ENCODE measurements at places on chromosomes 1 and 21.

- no peak for DNase-seq
These were observed 1.1 kb downstream of the ARHGAP30 start for GRCh38 chr1:161068306-161069234.

GRCh38 chr21:33386222-33386784 is 16.9 kb upstream of the IFNGR2 start:
- no peak for DNase-seq

GRCh38 chr1:232769733-232770132 is 35.5 kb upstream of the MAP10 start:
- peak; percentile 43 for DNase-seq

DNA sequence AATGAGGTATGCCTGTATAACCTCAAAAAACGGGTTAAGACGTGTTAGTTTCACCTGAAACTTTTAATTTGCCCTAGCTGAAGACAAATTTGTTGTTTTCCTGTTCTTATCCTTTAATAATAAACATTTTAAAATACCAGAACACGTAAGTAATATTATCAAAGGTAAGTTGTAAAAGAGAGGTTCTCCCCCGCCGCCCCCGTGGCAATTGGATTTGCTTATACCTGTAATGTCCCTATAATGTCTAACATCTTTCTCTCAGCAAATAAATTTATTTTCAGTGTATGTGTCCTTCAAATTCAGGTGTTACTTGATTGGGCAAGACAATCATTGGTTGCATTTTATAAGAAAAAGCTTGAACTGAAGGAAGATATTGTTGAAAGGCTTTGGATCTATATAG is 5.9 kb downstream of the URB2 start:
- DNase-seq: no peak

DNA sequence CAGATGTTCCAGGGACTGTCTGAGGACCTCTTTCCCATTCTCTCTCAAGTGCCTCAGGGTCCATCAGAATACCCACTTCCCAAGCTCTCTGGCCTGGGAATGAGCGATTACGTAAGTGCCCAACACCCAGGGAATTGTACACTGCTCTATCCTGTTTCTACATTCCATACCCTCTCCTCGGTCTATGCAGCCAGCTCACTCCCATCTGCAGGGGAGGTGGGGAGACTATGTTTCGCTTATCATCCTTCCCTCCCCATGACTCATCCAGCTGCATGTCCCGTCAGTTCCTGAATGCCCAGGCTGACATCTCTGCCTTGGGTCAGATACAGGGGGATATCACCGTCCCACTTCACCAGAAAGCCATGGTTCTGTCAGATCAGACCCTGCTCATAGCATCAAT is 34.5 kb upstream of the CD1D start:
- peak; percentile 3 for DNase-seq

- DNase-seq: peak; percentile 65
These were observed 235.2 kb downstream of the KCNT2 start for GRCh38 chr1:196372896-196373536.

- no peak for DNase-seq
These were observed 21.1 kb downstream of the QSOX1 start for GRCh38 chr1:180175806-180176205.

DNA sequence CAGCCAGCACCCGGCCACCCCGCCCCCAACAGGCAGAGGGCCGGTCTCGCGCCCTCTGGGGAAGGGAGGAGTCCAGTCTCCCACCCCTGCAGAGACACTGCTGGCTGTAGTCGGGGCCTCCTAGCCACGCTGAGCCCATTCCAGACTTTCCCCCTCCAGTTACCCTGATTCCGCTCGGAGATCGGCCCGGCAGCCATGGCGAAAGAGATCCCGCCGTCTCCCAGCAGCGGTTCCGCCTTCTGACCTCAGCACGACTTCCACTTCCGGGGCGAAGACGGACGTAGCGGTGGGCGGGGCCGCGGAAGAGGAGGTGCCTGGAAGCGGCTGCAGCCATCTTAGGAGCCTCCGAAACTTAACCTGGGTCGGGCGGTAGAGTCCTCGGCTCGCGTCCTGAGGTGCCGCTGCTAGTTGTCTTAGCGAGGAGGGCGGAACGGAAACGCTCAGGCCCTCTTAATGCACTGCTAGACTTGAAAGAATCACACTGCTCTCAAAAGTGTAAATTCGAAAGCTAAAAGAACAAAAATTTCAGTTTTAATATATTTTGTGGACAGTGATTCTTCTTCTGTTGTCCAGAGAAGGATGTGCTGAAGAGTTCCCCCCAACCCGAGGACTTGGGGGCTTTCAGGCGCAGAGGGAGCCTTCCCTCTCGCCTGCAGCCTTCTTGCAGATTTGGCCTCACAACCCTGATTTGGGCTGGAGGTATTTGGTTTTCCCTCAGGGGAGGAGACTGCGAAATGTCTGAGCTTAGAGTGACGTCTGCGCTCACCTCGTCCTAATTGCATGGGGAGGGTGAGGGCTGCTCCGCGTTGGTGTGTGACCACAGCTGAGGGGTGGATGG is at the start of gene SF3B4:
SF3B4 (minus strand) TSS at position 241 of the 838 bp plus-strand sequence; CDS start at position 197, 44 bp downstream.
- DNase-seq: peak; percentile 98

DNA sequence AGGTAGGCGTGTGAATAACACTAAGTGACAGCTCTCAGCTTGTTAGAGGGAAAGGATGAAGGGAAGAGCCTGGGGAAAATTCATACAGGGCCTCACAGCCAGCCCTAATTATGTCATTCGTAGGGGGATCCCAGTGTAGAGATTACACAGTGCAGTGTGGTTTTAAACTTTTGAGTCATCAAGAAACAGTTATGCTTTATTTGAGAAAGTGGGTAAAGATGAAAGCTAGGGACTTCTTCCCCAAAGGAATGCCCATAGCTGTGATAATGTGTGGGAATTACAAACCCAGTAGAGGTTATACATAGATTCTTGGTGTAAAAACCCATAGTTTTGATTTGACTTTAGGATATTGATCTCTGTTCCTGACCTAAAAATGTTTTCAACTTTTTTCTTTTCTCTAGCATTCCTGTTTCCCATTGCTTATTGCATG is 1.9 kb downstream of the TTF2 start:
- peak; percentile 48 for DNase-seq

DNA sequence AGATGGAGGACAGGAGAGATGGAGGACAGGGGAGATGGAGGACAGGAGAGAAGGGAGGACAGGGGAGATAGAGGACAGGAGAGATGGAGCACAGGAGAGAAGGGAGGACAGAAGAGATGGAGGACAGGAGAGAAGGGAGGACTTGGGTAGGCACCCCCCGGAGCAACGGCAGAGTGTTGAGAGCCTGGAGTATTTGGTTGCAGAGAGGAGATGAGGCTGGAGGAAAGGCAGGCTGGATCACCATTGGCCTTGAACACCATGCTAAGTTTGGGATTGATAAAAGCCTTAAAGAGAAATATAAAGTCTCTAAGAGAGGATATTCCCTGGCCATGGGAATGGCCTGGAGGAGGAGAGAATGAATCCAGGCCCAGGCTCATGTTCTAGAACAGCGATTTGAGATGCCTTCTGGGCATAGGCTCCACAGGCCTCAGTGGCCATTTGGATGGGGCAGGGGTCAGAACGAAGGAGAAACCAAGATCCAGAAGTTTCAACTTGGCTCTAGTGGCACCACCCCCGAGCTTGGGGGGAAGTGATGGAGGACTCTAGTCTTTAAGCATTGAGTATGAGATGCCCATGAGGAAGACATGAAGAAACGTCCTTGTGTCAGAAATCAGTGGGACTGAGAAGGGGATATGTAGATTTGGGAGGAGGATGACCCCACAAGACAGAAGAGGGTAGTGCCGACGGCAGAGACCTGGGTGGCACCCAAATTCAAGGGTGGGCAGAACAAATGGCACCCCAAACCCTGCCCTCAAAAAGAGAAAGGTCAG is 47.9 kb upstream of the EDN2 start:
- DNase-seq: no peak

GRCh38 chr1:200969726-200970561 is 53.6 kb downstream of the KIF21B start:
- DNase-seq: no peak

- peak; percentile 85 for DNase-seq
These were observed 580 bp downstream of the INKA2 start for GRCh38 chr1:111738436-111739193.

DNA sequence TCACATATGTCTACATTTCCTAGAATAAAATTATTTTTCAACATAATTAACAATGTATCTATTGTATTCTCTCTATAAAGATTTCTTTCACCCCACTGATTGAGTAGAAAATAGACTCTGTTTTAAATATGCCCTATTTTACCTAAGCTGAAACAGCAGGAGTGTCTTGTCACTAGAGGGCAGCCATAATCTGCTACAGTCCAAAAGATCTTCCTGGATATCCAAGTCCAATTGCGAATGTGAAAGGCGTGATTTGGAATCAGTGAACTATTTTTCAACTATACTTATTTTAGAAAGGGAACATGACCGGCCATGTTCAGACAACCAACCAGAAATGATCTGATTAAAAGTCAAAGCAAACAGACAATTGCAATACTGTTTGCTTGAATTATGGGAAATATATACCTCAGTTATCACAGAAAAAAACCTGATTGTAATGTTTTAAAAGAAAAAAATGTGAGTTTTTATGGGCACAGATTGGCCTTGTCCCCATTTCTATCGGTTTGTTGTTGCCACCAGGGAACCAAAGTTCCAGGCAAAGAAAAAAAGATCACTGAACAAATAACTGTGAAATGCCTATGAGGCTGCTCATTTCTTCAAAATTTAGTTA is 1211.0 kb upstream of the ADGRL4 start:
- DNase-seq: peak; percentile 86

DNA sequence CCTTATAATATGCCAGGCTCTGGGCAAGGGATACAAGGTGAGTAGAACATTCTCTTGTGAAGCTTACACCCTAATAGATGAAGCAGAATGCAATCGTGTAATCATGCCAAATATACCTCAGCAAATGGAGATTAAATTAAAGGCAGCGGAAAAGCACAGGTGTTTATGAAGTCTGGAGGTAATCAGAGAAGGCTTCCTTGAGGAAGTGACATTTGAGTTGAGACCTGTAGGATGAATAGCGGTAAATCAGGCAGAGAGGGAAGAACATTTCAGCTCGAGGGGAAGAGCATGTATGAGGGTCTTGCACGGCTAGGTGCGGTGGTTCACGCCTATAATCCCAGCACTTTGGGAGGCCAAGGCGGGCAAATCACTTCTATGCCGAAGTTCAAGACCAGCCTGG is 13.5 kb downstream of the E2F2 start:
- no peak for DNase-seq

DNA sequence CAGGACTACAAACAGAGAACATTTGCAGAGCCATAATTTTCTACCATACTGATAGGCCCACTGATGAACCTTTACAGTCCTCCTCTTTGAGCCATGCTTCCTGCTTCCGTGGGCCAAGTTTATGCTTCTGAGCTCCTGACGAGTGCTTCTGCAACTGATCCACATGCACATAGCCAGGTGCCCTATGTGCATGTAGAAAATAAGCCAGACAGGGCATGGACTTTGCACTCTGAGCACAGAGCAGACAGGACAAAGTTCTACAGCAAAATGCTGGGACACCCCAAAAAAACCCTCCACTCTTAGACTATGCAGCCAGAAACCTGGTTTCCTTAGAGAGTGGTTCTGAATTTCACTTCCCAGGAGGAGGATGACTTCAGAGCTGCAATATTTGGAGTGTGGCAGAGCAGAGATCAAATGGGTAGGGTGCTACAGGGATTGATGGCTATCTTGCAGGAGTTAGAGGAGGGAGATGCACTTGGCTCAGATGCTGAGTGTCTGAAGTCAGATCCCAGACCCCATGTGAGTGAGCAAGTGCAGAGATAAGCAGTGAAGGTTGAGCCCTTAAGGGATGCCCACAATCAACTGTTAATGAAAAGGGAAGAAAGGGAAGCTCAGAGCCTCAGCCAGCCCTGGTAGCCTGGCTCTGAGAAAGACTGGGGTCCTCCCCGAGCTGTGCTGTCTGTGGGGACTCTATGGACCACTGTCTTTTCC is 230.9 kb downstream of the DUSP10 start:
- DNase-seq: no peak

DNA sequence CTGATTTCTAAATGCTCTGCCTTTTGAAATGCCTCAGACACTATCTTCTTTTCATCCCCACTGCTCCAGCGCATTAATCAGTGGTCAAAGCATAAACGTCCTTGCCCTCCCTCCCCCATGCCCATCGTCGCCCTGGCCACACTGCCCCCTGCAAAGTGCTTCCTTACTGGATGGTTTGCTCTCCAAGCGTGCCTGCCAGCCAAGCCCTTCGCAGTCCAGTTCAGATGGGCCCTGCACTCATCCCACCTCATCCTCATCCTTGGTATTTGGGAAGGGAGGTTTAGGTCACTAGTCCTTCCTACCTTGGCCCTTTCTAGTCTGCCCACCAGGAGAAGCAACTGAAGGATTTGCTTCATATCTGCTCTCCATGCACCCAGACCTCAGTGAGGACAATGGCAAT is 3.1 kb downstream of the GJA4 start:
- DNase-seq: no peak

GRCh38 chr1:238677567-238677966 is 708.8 kb upstream of the CHRM3 start:
- DNase-seq: no peak

DNA sequence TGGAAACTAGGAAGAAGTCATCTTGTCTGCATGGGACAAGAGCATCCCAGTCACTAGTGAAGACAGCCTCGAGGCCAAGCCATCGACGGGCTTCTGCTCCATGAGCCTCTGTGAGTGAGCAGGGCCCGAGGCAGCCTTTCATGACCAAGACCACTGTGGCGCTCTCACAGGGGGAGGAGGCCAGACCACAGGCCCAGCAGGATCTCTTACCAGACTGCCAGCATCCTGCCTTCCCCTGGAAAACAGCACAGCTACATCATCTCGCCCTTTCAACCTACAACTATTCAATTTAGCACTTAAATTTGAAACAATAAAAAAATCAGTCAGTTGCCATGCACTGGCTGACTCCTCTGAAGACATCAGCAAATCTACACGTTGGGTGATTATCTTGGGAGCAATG is 85.4 kb downstream of the HSF2BP start:
- DNase-seq: no peak

GRCh38 chr21:45142469-45143308 is 68.3 kb downstream of the ADARB1 start:
- DNase-seq: peak; percentile 77

DNA sequence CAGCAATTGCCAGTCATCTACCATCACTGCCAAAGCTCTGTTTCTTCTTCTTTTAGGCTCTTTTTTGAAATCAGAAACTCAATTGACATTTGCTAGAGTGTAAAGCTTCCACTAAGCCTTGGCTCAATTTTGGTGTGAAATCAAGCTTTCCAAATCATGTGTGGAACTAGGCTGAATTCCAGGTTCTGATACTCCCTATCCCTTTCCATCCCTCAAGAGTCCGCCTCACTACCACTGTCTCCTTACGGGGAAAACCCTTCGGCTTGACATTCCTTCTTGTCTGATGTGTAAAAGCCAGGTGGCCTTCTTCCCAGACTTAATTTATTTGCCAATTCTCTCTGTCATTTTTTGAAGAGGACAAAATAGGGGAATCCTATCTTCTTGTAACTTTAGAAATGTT is 47.2 kb upstream of the PRMT6 start:
- DNase-seq: no peak

DNA sequence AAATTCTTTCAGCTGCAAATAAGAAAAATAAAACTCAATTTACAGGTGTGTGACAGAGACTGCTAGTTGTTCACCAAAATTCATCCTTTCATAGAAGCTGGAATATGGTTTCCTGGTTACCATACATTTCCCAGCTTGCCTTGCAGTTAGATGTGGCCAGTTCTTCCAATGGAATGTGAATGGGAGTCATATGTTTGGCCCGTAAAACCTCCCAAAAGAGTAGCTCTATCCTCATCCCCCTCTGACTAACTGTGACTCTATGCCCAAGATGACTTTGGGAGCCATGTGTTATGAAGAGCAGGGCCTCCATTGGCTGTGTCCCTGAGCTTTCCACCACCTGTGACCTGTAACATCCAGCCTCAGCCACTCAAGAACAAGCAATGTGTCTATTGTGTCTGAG is 90.6 kb upstream of the NGF start:
- DNase-seq: no peak

Measured in adipocyte (in vitro differentiated cells).